ENCODE measurements at places on chromosomes 11 and 22.

DNA sequence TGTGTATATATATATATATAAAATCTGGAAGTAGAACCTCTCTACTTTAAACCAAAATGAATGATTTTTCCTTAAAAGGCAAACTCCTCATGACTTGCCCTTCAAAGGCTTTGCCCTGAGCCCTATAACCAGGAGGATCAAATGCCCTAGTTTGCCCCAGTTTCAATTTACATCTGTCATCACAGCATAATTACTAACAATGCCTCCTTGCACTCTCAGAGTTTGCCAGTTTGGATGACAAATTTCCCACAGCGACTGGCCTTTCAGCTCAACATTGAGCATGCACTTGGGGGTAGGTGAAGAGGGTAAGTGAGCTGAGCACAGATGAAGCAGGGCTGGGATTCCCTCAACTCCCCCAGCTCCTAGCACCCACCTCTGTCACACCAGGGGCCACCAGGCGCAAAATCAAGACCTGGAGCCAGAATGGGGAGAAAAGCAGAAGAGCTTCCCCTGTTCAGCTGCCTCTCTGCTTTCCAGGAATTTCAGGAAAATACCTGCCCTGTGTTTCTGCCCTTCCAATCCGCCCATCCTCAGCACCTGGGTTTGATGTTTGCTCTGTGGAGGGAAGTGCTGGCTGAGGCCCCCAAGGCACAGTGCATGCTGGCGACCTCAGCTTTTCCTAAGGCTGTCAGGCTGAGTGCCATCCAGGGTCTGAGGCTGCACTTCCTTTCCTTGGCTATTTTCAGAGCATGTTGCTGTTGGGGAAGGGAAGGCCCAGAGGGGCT lies 67.5 kb downstream of the ADAMTS15 start:
- DNase-seq = no peak

DNA sequence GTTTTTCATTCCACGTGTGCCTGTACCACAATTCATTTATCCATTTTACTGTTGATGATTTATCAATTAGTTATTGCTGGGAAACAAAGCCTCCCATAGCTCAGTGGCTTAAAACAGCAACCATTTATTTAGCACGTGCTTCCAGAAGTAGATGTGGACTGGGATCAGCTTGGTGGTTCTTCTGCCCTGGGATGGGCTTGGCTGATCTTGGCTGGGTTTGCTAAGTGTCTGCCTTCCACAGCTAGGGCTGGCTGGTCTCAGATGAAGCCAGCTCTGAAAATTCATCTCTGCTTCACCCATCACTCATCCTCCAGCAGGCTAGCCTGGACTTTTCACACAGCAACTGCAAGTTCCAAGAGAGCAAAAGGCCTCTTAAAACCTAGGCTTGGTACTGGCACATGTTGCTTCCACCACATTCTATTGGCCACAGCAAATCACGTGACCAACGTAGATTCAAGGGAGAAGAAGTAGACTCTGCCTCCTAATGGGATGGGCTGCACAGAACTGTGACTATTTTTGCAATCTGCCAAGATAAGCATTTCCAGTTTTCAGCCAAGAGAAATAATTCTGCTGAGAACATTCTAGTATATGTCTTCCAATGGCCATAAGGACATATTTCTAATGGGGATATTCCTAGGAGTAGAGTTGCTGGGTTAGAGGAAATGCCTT lies 124.9 kb downstream of the MN1 start:
- DNase-seq = no peak

DNA sequence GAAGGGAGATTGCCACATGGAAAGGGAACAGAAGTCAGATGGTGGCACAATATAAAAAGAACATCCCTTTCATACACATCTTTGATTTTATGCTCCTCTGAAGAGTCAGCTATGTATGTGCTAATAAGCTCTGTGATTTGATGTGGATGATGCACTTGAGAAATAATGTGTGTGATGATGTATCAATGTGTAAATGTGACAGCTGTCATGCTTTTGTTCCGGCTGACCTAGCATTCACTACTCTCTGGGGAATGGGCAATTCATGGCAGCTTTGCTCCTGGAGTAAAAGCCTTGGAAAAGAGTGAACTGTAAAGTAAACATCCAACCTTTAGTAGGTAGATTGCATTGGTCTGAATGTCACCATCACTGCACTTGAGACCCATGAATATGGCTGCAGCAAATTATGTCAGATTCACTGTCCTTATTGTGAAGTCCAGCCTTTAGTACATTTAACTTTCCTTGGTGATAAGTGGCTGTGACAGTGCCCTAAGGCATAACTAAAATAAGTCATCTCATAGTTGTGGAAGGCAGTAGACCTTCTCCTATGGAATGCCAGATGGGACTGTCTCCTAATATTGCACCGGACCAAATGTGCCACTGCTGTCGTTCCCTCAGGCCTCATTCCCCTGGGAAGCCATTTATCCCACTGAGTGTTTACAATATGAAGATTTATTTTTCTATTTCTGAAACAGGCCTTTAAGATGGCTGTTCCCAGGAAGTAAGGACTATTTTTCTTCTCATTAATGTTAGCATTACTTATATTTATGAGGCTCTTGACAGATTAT lies 178.2 kb upstream of the CCDC90B start:
- DNase-seq = no peak

DNA sequence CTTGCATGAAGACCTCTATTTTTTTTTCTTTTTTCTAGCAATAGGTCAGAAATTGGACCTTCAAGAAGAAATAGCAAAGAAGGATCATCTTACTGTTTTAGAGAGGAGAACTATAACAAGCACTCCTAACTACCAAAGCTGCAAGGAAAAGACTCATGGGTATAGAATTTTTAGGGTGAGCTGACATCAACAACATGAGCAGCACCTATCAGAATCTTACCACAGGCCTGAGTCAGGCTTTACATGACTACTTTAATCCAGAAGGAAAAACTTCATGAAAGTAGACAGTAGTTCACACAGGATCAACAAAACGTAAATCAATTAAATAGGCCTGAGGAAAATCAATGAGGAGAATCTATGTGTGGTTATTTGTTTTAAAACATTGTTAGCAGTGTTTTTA lies 130.5 kb downstream of the FAM76B start:
- no peak for DNase-seq

- no peak for DNase-seq
Observed at GRCh38 chr11:92505689-92506088, 281.1 kb downstream of the FAT3 start.

GRCh38 chr11:134916421-134917213 lies 504.6 kb upstream of the B3GAT1 start:
- DNase-seq = no peak

DNA sequence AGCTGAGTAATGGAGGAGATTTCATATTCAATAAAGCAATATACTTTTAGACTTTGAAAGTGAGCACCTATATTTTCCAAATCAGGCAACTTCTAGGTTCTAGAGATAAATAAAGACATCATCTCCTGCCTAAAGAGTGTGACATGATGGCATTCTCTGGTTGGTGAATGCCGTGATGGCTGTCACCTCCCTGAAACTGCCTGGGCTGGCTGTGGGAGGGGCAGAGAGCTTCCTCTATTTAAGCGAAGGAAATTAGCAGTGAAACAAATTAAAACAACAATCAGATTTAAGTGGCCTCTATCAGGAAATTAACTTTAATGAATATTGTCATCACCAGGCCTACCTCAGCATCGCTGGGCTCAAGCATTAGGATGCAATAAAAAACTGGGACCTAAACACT lies 113.9 kb downstream of the ARL14EP start:
- DNase-seq = no peak

DNA sequence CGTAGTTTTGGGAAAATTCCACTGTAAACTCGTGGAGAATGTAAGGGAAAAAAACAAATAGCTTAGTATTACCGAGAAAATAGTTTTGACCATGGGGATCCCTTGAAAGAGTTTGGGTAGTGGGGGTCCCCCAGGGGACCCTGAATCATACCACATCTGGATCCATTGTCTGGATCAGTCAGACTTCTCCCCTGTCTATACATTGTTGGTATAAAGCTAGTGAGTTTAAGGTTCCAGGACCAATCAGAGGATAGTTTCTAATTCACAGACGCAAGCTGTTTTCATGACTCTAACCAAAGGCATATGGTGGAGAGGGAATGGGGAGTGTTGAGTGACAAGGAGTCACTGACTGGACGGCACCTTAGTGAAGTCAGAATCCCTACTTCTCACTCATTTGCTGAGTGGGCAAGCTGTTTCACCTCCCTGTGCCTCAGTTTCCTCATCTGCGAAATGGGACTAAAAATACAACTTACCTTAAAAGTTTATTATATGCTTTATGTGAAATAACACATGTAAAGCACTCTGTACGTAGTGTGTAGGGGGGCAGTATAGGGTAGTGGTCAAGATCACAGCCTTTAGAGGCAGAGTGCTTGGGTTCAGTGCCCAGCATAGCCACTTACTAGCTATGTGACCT lies 90.2 kb downstream of the TRAF6 start:
- DNase-seq = no peak

- DNase-seq = no peak
Observed at GRCh38 chr11:34363363-34364084, 5.7 kb upstream of the ABTB2 start.

DNA sequence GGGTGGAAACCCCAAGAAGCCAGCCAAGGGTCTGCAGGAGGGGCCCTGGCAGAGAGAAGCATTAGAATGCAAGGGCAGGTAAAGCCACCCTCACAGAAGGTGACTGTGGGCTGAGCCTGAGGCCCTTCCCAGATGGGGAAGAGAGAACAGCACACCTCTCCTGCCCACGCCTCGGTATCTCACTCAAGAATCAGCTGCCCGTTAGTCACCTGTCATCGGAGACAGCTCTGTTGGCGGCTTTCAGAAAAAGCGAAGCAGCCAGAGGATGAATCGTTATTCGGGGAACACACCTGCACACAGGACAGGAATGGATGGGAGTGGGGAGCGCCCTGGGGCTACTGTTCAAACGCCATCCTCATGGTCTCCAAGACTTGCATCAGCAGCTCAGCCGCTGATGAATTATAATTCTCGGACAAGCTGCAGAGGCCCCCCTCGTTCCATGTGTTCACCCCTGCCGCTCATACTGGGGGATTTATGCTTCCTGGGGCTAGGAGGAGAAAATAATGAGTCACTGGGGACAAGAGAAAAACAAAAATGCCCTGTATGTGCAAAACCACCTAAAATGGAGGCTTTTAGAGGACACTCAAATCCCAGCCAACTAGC lies 21.6 kb upstream of the TMA7B start:
- no peak for DNase-seq

GRCh38 chr22:50144005-50144614 lies 26.4 kb upstream of the PANX2 start:
- DNase-seq = no peak

- no peak for DNase-seq
Observed at GRCh38 chr11:889687-890475, 20.7 kb downstream of the CHID1 start.

GRCh38 chr11:46238078-46238966 lies 39.1 kb upstream of the CREB3L1 start:
- peak; percentile 60 for DNase-seq
